ENCODE measurements at places on chromosomes 2 and 18.

- no peak for DNase-seq
Measured at GRCh38 chr18:79425569-79425886, 29.8 kb downstream of the NFATC1 start.

DNA sequence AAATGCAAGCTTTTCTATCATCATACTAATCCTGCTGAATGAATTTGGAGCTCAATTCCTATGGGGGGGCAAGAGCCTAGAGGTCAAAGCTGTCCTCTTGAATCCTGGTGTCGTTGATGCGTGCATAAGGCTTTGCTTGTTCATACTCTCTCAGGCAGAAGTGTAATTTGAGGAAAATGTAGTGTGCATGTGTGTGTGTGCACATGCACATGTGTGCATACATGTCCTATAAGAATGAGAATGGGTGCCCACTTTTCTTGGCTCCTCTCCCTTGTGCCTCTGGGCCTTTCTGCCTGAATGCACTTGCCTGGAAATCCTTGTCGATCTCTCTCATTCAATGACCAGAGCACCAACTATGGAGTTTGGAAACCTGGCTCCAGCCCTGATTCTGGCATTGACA, 28.5 kb upstream of the C18orf32 start:
- no peak for DNase-seq

DNA sequence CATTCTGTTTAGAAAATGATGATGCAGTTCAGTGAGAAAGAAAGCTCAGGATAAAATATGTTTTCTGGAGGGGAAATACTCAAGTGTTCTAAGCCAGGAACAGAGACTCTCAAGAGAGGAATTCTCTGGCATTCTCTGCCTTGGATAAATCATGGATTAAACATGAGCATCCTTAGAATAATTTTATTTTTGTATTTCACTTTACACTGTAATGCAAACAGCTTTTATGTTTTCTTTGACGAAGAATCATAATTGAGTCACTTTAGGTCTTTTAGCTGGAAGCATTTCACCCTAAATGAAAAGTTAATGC, 11.1 kb downstream of the GDF7 start:
- DNase-seq, result no peak

DNA sequence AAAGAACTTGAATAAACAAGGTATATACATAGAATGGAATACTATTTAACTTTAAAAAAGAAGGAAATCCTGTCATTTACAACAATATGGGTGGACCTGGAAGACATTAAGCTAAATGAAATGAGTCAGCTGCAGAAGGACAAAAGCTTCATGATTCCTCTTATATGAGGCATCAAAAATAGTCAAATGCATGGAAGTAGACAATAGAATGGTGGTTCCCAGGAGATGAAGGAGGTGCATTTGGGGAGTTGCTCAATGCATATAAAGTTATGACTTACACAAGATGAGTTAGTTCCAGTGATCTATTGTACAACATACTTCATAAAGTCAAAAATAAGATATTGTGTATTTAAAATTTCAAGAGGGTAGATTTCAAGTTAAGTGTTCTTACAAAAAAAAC, 426.1 kb upstream of the UBE2E3 start:
- DNase-seq, result no peak

GRCh38 chr2:228731517-228731916, 539.6 kb downstream of the PID1 start:
- no peak for DNase-seq

Measured in nephron progenitor cell (in vitro differentiated cells).